Upper lobe of left lung (tissue), 6 donors: ENCODE measurements at places on chromosomes 2 and 18. TPM values are rescaled to one million over a fixed set of nuclear protein-coding genes. Genes with fewer than 3 reads are reported as not detected.

DNA sequence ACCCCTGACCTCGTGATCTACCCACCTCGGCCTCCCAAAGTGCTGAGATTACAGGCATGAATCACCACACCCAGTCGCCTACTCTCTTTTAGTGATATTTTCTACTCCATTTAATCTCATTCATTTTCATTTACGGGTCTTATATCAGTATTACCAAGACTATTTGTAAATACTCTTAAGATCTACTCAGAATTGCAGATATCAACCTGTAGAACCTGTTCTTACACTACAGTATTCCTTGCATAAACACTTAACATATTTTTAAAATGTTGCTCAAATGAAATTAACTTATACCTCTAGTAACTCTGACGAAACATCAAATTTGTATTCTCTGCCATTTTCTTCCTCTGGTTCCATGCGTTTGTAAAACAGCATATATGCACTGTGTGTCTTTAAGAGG, 79.3 kb downstream of the C2orf74 start:
- H3K4me1 ChIP-seq: peaks cover 4% of the 10 kb centered on the region
- no peak for DNase-seq
- H3K27me3 ChIP-seq: no peaks in the 10 kb centered on the region
- peaks cover 22% of the 10 kb centered on the region for H3K36me3 ChIP-seq
- no peak overlapping the region for H3K4me3 ChIP-seq
- peak overlapping the region; percentile 49 for H3K27ac ChIP-seq

DNA sequence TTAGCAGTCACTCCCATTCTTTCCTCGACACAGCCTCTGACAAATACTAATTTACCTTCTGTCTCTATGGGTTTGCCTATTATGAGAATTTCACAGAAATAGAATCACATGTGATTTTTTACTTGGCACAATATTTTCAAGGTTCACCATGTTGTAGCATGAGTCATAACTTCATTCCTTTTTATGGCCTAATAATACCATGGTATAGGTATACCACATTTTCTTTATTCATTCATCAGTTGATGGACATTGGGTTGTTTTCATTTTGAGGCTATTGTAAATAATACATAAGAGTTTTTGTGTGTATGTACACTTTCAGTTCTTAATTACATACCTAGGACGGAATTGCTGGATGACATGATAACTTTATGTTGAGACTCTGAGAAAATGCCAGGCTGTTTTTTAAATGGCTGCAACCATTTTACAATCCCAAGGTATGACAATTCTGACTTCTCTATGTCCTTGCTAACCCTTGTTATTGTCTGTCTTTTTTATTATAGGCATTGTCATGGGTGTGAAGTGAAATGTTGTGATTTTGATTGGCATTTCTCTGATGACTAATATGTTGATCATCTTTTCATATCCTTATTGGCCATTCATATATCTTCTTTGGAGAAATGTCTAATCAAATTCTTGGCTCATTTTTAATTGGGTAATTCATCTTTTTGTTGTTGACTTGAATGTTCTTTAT, 87.9 kb downstream of the IRS1 start:
- no peaks in the 10 kb centered on the region for H3K4me1 ChIP-seq
- no peak overlapping the region for H3K27ac ChIP-seq
- H3K4me3 ChIP-seq: no peak overlapping the region
- DNase-seq: no peak

GRCh38 chr2:71659868-71660518, 206.6 kb downstream of the DYSF start:
- no peak overlapping the region for H3K27ac ChIP-seq
- peaks cover 4% of the 10 kb centered on the region for H3K36me3 ChIP-seq
- H3K27me3 ChIP-seq: no peaks in the 10 kb centered on the region
- DNase-seq: no peak
- no peak overlapping the region for H3K4me3 ChIP-seq

TANC1 gene
- total RNA-seq: 43.8 TPM

DNA sequence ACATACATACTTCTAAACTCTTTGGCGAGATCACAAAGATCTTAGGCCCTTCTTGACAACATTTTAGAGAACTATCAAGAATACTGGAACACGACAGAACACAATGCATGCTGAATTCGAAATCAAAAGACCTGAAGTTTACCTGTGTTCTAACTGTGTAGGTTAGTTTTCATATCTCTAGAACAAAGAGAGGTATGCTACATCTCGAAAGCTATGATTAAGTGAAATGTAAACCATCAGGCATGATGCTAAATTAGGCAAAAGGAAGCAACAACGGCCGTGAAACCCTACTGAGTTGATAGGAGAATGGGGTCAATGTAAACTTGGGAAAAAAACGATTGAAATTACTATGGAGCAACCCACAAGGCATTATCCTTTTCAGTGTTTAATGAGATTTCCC, 43.7 kb downstream of the IKZF2 start:
- H3K27me3 ChIP-seq: no peaks in the 10 kb centered on the region
- peaks cover 5% of the 10 kb centered on the region for H3K4me1 ChIP-seq
- H3K27ac ChIP-seq: no peak overlapping the region
- DNase-seq: no peak
- H3K4me3 ChIP-seq: no peak overlapping the region
